GOT3 (cell line): ENCODE measurements at places on chromosomes 4 and X.

- no peak for DNase-seq
These were observed 515.4 kb upstream of the ATOH1 start for GRCh38 chr4:93313197-93313596.

DNA sequence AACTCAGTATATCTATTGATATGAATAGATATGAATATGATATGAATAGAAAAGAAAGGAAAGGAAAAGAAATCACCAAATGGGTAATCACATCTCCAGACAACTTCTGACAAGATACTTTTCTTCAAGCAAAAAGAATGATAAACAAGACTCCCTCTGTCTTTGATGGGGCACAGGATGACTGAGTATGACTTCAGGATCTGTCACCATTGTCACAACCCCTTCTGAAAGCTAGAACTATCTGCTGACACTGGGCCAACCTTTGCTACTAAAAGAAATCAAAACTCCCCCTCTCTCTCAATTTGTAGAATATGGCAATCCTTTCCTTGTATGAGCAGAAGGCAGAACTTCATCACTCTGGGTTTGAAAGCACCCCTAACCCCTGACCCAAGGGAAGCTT lies 267.2 kb upstream of the RASGEF1B start:
- no peak for DNase-seq

DNA sequence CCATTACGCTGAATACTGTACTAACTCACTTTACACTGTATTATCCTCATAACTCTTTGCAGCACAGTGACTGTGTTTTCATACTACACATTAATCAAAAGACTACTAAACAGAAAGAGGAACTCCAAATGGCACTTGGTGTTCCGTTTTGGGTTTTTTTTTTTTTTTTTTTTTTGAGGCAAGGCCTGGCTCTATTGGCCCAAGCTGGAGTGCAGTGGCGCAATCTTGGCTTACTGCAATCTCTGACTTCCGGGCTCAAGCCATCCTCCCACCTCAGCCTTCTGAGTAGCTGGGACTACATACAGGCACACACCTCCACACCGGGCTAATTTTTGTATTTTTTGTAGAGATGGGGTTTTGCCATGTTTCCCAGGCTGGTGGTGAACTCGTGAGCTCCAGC lies 10.7 kb downstream of the KLHL8 start:
- no peak for DNase-seq

- DNase-seq: no peak
These were observed 340.9 kb downstream of the CHIC1 start for GRCh38 chrX:73903941-73904340.

DNA sequence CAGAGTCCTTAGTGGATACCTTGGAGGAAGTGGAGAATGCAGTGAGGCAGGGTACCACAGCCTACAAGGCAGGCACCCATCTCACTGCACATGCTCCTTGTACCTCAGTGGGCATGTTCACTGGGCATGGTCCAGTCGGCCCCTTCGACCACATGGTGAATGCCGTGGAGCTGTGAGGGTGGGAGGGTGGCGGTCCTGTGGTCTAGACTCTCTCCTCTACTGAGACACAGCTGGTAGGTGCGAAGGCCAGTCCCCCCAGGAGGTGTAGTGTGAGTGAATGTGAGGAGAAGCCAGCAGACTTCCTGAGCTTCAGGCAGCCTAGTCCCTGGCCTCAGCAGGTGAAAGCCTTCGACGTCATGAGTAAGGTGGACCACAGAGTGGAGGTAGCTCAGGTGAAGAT lies 12.2 kb downstream of the XAGE2 start:
- no peak for DNase-seq

- no peak for DNase-seq
These were observed 34.7 kb upstream of the SORCS2 start for GRCh38 chr4:7157666-7158065.

DNA sequence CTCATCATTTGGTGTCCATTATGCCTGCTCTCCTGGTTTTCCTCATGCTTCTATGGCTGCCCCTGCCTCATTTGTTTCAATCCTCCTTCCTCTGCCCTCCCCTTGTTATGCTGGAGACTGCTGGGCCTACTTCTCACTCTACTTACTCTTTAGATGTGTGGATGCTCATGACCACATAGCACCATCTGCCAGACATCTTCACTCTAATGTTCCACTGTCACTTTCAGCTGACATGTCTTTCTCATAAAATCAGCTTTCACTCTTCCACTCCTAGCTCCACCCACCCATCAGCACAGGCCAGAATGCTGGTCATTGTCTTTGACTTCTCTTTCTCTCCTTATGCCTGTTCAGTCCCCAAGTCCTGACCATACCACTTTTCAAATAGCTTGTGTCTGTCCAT lies 86.8 kb downstream of the REPS2 start:
- DNase-seq: no peak

DNA sequence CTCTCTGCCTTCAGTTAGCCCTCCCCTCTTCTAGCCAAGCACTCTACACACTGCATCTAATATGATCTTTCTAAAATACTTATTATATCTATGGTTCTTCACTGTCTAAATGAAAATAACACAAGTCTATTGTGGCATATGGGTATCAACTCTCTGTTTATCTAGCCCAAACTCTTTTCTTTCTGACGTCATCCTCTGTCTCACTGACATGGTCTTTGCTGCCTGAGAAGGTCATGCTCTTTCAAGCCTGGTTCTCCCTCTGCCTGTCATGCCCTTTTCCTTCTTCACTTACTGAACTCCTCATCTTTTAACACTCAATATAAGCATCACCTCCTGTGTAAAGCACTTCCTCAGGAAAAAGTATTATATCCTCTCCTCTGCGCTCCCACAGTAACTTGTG lies 672.2 kb upstream of the CT83 start:
- DNase-seq: no peak

DNA sequence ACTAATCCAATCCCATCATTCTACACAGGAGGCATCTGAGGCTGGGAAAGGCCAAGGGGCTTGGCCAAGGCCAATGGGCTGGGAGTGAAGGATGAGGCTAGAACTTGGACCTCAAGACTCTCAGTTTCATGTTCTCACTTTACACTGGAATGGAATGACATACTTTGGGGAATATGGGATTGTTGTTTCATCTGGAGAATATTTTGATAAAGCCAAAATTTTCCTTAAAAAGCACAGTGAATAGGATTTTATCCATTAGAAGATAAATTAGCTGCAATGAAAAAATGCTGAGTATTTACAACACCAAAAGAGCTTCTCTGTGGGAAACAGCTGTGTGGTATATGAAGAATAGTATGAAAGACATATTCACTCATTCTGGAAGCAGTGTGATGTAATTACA lies 29.3 kb downstream of the SMIM20 start:
- DNase-seq: no peak

- DNase-seq: no peak
These were observed 62.6 kb downstream of the USO1 start for GRCh38 chr4:75786938-75787337.

GRCh38 chr4:132809298-132810032 lies 339.6 kb upstream of the PCDH10 start:
- DNase-seq: no peak

- DNase-seq: no peak
These were observed 329.9 kb downstream of the NAF1 start for GRCh38 chr4:162836773-162837172.

DNA sequence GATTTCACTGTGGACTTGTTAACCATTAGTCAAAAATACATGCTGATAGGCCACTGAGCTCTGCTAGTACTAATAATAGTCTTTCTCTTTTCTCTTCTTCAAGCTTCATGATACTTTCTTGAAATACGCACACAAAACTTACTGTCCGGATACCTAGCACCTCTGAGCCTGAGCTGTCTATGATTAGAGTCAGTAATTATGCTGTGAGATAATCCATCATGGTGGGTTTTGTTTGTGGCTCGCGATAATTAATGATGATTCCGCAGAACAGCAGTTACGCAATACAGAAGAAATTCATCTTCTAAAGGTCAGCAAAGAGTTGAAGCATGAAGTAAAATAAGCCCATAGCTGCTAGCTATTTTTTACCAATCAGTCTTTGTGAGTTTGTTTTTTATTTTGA lies 511.5 kb upstream of the GALNT7 start:
- DNase-seq: no peak
